DMS153 (cell line): ENCODE measurements at places on chromosomes 1 and 21.

- DNase-seq: no peak
Measured at GRCh38 chr1:232923739-232924386, 26.5 kb upstream of the NTPCR start.

DNA sequence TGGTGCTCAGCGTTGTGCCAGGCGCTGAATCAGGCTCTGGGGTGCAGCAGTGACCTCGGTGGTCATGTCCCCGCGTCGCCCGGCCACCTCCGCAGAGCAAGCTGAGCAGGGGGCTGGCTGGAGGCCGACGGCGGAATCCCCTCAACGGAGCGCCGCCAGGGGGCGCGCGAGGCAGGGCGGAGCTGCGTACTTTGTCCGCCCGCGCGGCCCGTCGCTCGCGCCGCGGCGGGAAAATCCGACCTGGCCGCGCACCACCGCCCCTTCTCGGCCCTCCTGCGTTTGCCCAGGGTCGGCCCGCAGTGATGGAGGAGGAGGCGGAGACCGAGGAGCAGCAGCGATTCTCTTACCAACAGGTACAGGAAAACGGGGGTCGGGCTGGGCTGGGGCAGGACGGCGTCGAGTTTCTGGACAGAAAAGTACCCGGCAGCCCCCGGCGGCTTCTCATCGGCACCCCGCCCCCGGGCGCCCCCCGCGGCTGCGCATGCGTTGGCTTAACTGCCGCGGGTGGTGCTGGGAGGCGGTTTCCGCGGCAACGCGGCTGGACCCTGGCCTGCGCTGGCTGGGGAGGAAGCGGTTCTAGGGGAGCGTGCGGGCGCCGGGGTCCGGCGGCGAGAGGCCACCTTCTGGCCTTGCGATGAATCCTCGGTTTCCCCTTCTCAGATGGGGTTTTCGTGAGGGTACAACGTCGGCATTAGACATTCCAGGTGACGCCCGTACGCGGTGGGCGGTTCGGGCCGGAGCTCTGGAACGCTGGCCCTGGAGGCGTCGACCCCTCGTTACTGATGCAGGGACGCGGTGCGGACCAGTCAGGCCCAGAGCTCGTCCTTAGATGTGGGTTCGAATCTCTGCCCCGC, at the start of gene CENPS:
Gene CENPS (plus strand): TSS at position 218 of the 854 bp plus-strand sequence. CDS start 85 bp downstream, at position 303.
- peak; percentile 80 for DNase-seq

GRCh38 chr1:236550961-236551851, 27.4 kb downstream of the LGALS8 start:
- DNase-seq: no peak

DNA sequence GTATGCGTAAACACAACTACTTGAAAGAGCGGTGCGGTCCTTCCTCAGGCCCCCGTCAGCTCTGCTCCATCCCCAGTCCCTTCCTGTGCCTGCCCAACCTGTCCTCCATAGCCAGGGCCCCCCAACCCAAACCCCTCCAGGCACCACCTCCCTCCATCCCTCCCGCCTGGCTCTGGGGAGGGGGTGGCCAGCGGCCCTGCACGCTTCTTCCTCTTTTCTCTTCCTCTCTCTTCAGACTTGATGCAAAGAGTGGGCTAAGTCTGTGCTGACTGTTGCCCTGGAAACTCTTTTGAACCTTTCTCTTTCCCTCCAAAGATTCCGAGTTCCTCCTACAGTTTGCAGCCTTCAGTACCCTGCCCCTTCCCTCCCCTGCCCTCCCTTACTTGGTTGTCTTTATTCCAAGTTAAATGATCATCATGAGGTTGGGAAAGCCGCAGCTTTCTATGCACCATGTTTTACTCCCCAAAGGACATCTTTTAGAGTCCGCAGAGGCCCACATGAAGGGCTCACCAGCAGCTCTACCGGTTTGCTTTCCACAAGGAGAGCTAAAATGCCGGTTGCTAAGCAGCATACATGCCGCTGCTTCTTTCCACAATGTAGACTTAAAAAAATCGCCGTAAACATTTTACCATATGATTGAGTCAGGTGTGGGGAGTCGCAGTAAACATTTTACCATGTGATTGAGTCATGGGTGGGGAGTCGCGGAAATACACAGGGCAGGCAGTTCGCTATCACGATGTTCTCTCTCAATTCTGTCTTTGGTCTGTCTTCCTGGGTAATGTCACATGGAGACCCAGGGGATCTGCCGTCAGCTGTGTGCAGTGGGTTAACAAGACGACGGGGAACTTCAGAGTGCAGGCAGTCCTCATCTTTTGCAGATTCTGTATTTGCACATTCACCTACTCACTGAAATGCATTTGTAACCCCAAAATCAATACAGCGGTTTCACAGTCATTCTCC, 525.3 kb downstream of the KIF26B start:
- no peak for DNase-seq

DNA sequence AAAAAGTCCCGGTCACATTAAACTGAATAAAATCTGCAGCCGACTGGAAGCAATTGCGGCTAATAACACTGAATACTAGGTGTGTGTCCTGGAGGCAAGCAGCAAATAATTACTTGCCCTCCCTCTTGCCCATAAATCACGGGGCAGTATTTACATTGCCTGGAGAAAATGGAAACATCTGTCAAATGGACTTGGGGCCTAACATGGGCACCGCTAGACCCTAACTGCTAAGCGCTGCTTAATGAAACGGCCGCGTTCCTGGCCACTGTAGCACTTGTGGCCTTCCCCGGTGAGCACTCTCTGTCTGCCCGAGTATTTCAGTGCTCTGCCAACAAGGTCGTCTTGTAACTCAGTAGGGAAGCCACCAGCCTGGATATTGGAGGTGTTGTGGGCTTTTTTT, 23.9 kb upstream of the KNCN start:
- DNase-seq: peak; percentile 60

DNA sequence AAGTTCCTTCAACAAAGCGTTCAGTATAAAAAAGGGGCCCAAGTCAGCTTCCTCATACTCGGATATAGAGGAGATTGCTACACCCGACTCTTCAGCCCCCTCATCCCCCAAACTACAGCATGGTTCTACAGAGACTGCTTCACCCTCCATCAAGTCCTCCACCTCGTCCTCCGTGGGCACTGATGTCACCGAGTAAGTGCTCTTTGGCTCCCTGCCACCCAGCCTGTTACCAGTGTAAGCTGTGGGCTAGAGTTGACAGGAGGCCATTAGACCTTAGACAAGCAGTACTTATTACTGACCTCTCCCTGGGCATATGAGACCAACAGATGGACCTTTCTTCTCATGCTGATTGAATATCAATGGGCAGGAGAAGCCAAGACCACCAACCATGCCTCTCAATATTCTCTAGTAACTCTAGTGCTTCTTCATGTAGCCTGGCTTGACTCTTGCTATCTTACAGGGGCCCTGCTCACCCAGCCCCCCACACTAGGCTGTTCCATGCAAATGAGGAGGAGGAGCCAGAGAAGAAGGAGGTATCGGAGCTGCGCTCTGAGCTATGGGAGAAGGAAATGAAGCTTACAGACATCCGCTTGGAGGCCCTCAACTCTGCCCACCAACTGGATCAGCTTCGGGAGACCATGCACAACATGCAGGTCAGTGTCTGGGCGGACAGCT, 20.9 kb upstream of the IPO9 start:
- DNase-seq: no peak

- no peak for DNase-seq
Measured at GRCh38 chr1:91753878-91754277, 132.1 kb downstream of the TGFBR3 start.

DNA sequence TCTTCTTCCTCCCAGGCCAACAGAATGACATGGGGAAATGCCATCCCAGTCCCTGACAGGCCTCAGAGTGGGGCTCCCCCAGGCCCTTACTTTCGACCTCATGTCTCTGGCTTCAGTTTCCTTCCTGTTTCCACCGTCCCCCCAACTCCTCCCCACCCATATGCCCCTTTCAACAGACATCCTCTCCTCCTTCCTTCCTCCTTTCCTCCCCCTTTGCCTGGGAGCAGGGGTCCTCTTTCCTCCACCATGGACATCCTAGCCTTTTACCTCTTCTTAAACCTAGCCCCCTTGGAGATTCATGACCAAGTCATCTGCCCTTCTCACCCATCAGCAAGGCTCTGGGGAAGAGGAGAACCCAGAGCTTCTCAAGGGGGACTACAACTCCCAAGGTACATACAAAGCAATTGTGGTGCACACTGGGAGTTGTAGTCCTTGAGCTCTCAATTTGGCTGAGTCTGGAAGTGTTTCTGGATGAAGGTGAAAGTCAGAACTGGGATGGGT, 4.0 kb downstream of the ZBTB7B start:
- DNase-seq: no peak

DNA sequence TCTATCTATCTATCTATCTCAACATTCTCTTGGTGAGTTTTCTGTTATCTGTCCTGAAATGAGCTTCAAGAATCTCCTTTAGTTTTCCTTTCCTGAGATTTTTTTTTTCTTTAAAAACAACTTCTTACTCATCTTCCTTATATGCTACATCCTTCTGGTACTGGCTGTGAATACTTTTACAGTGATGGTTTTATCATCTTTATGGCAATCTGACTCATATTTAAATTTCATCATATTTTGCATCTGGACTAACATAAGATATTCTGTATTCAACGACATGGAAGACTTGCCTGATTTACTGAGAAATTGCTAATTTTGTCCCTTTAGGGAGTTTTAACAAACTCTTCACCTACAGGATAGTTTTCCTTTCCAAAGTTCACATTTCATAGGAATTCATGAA, 33.0 kb downstream of the PDE4B start:
- DNase-seq: no peak

DNA sequence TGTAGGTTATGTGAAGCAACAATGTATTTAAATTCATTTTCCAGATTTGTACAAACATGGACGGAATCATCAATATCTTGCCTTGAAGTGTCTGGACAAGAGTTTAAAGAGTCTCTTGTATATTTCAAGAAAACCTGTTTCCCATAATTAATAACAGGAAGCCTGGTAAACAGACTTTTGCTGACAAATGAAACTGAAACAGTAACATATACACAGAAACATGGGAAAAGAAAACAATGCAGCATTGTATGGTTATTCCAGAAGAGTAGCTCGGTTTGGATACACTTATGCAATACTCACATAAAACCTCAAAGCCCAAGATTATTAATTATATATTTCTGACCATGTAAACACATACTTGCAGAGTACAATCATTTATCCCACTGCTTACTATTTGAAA, 265.5 kb downstream of the PTPRC start:
- DNase-seq: no peak

GRCh38 chr1:58104960-58105359, 441.6 kb downstream of the OMA1 start:
- no peak for DNase-seq

- no peak for DNase-seq
Measured at GRCh38 chr1:245590726-245591125, 435.9 kb downstream of the KIF26B start.

GRCh38 chr1:63116016-63116415, 206.4 kb upstream of the FOXD3 start:
- no peak for DNase-seq

DNA sequence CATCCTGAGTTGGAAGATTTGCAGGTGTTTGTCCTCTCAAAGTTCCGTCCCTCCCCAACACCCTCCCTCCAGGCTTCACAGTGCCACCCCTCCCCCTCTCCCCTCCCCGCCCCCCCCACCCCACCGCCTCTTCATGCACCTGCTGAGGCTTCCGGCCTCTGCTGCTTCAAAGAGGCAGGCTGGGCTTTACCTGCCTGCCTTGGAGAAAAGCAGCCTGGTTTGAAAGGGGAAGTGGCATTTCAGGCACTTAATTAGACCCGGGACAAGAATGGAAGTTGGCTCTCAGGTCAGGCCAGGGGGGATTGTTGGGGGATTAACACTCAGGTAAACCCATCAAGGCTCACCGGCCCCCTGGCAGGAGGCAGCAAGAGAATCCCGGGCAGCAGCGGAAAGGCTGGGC, 21.1 kb downstream of the PAX7 start:
- no peak for DNase-seq

- peak; percentile 50 for DNase-seq
Measured at GRCh38 chr1:231929311-231929710, 302.7 kb downstream of the DISC1 start.

DNA sequence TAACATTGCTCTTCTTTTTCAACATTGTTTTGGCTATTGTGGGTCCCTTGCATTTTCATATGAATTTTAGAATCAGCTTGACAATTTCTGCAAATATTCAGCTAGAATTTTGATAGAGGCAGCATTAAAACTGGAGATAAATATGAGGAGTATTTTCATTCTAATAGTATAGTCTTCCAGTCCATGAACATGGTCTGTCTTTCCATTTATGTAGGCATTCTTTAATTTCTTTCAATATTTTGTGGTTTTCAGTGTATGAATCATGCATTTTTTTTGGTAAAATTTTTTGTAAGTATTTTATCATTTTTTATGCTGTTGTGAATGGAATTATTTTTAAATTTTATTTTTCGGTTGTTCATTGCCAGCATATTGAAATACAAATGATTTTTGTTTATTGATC, 97.2 kb downstream of the DNAH14 start:
- no peak for DNase-seq

- no peak for DNase-seq
Measured at GRCh38 chr1:64192290-64192689, 11.1 kb upstream of the UBE2U start.

DNA sequence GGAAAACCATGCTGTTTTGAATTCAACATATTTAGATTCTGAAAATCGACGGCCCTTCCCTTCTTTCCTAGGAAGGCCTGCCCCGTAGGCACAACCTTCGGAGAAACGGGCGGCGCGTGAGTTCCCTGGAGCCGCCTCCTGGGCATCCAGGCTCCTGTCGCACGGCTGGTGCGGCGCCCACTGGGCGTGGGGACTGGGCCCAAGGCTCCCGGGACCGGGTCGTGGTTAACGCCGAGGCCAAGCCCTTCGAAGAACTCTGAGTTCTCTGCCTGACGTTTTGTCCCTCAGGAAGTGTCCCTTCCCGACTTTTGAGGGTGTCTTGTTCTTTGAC, 19.2 kb upstream of the TBX15 start:
- no peak for DNase-seq

- DNase-seq: no peak
Measured at GRCh38 chr1:93414749-93415148, 33.2 kb upstream of the FNBP1L start.

GRCh38 chr1:28926629-28927265, 12.4 kb downstream of the EPB41 start:
- peak; percentile 97 for DNase-seq

DNA sequence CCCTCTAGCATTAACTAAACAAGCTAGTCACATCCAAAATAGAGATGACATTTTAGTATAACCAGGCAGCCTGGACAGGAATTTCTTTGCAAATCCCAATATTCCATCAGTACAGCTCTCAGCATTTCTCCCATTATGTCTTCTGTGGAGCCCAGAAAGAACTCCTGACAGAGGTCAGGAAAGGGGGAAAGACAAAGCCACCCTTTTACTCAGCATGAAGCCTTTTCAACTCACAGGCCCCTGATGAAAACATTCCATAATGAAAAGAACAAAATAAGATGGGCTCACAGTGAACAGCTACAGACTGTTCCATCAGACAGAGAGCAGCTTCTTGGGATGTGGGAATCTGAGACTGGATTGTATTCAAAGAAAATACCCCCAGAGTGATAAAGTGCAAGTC, 80.6 kb downstream of the TEX35 start:
- no peak for DNase-seq

- DNase-seq: peak; percentile 55
Measured at GRCh38 chr1:201085902-201086735, 26.1 kb downstream of the CACNA1S start.

DNA sequence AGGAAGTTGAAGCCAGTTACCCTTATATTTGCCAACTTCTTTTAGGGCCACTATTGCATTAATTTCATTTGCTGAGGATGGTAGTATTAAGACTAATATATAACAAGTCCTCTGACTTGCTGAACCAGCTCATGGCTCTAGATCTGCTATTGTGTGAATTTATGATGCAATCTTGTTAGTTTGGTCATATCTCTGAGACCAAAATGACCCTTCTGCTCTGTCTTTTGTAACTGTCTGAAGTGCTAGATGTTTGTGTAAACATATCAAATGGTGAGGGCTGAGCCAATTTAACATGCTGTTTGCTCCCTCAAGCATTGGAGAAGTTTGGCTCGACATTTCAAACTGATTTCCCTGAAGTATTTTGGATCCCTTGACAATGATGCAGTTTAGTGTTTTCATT, 106.9 kb upstream of the PTGFR start:
- DNase-seq: no peak
